H9 (cell line): ENCODE measurements at places on chromosomes 1 and 21. TPM values are rescaled to one million over a fixed set of nuclear protein-coding genes. Genes with fewer than 3 reads are reported as not detected.

Gene ALPL
- 84.8 and 92.9 TPM in 2 replicates for total RNA-seq

GRCh38 chr1:30680879-30681278, 42.5 kb downstream of the MATN1 start:
- no peak for DNase-seq

- peak; percentile 17 for DNase-seq
Observed at GRCh38 chr1:29964718-29965533, 728.6 kb downstream of the PTPRU start.

- DNase-seq, result peak; percentile 72
Observed at GRCh38 chr1:161020509-161021164, at the start of gene F11R. F11R (minus strand) TSS chr1:161021152; CDS start chr1:161021073, 79 bp downstream.

Gene LY9
- total RNA-seq, result not detected in 2 replicates

Gene AMY1C
- total RNA-seq, result not detected in 2 replicates

DNA sequence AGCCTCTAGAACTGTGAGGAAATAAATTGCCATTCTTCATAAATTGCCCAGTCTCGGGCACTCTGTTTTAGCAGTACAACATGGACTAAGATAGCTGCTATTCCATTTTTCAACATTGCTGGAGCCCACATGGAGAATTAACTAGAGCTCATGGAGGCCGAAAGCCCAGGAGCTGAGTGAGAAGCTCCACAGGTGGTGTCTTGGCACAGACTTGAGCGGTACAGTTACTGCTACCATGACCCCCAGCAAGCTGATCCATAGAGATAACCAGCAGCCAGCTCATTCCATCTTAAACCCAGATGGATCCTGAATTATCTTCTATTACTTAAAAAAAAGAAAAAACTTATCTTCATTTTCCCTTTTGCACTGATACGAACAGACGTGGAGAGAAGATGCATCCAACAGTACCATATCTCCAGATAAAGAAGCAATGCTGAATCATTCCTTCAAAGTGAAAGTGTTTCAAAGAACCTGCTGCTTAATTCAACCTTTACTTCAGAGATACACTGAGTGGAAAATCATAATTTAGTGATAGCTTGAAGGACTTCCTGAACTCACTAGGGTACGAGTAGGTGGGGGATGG, 115.1 kb downstream of the SETD4 start:
- no peak for DNase-seq

Gene RPRD2
- 37.9 and 39.0 TPM in 2 replicates for total RNA-seq

GRCh38 chr1:71823708-71824305, 458.5 kb downstream of the NEGR1 start:
- no peak for DNase-seq

Gene NGF
- total RNA-seq, result 0.22 TPM in 1 of 2 replicates, not detected in the other

GRCh38 chr1:164830628-164831027, 271.6 kb downstream of the PBX1 start:
- no peak for DNase-seq

- no peak for DNase-seq
Observed at GRCh38 chr1:47635597-47635996, 197.8 kb downstream of the FOXD2 start.

Gene MAP3K6
- total RNA-seq, result 7.0 and 7.7 TPM in 2 replicates

- peak; percentile 32 for DNase-seq
Observed at GRCh38 chr1:181318858-181319235, 164.5 kb upstream of the CACNA1E start.

DNA sequence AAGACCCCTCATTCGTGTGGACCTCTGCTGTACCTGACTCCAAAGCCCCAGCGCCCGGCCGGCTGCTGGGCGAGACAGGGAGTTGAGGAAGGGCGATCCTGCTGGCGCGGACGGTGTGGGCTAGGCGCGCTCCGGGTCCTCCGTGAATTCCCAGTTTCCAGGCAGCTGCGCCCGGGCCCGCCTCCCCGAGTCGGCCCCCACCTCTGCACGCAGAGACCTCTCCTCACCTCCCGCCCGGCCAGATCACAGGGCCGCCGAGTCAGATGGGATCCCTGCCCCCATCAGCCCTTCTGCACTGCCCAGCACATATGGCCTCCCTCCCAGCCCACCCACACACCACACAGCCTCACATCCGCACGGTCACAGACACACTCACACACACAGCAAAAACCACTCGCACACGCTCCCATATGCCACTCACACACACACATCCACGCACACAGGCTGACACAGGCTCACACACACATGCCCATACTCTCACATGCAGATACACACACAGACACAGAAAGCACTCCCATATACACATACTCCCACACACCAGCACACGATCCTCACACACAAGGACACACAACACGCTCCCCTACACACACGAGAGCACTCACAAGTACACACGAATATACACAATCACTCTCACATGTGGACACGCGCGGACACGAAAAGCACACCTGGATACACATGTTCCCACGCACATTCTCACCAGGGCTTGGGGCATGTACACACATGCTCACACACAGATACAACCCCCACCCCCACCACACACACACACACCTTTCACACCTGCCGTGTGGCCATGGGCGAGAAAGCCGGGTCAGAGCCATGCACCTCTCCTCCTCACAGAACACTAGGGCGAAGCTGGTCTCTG, 7.2 kb upstream of the GUCA2B start:
- DNase-seq, result no peak

DNA sequence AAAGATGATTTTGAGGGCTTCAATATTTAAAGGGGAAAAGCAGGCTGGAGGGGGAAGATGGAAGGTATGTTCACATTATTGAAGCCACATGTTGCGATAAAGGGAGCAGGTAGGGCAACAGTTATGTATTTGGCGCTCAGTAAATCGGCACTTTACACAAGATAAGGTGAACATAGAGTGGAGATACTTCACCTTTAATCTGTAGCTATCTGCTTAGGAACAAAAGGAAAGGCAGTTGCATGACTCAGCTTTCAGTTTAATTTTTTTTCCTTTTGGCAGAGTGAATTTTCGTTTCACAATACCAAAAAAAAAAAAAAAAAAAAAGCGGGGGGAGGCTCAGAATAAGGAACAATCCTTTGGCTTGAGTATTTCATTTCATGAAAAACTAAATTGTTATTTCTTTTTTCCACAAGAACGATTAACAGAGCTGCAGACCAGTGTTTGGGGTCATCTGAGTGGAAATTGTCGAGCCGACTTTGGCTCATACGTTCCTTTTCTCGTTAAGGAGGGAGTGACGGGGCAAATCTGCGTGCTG, 1.1 kb upstream of the COQ8A start:
- DNase-seq, result no peak

- DNase-seq, result no peak
Observed at GRCh38 chr1:88036345-88037014, 647.6 kb upstream of the PKN2 start.

GRCh38 chr1:45809761-45810160, 6.3 kb downstream of the MAST2 start:
- DNase-seq, result no peak

- DNase-seq, result peak; percentile 14
Observed at GRCh38 chr1:4001461-4001860, 101.4 kb upstream of the C1orf174 start.

DNA sequence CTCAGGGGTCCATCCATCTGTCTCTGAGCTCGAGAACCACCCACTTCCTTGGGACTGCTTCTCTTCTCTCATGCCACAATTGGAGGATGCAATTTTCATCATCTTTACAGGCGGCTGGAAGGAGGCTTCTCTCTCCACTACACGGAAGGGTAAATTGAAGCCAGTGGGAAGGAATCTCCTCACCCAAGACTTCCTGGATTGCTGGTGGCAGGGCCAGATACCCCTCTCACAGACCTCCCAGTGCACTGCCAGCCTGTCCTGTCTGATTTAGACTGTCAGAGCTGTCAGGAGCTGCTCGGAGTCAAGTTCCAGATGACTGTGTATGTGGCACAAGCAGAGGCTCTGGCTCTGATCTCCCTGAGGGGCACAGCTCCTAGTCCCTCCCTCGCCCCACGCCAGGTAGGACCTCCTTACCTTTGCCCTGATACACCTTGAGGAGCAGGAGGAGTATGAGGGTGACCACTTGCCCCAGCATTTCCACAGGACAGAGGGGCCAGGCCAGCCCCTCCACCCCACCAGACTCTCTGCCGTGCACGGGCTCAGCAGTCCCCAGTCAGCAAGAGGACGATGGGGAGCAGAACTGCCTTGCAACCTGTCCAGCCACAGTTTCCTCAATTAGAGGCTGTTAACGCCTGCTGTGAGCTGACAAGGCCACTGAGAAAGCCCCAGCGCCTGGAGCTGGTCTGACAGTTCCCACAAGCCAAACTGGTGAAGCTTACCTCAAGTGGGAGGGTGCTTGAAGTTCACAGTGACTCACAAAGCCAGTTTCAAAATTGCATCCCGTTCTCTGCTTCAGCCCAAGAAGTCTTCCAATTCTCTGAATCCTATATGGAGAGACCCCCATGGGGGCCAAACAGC, at the start of gene CD244:
Gene CD244, minus strand, starts transcription at position 685 of the 858 bp plus-strand sequence. Its CDS starts 210 bp downstream, at position 475.
- DNase-seq, result peak; percentile 43

GRCh38 chr21:31473685-31474345, 129.8 kb upstream of the TIAM1 start:
- no peak for DNase-seq

DNA sequence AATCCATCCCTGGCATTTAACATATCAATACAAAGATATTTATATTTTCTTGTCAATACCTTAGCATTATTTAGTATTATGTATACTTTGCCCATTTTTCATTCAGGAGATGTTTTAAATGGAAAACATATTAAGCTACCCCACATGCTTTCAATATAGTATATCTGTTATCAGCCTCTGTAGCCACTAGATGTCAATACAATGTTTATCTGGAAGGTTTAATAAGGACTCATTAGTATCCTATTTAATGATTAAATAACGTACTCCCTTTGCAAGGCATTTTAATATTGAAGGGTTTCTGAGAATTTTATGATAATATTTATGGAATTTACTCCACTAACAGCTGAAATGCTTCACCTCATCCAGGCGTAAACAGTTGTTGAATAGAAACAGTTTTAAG, 329.5 kb upstream of the ADGRL2 start:
- DNase-seq, result no peak

GRCh38 chr1:29830916-29831315, 594.6 kb downstream of the PTPRU start:
- no peak for DNase-seq

- no peak for DNase-seq
Observed at GRCh38 chr1:52634111-52634510, 1.1 kb downstream of the SHISAL2A start.

- peak; percentile 33 for DNase-seq
Observed at GRCh38 chr1:77412820-77413530, 131.2 kb downstream of the AK5 start.

Gene OR2T29
- total RNA-seq, result not detected in 2 replicates

Gene CRYAA
- not detected in 2 replicates for total RNA-seq

DNA sequence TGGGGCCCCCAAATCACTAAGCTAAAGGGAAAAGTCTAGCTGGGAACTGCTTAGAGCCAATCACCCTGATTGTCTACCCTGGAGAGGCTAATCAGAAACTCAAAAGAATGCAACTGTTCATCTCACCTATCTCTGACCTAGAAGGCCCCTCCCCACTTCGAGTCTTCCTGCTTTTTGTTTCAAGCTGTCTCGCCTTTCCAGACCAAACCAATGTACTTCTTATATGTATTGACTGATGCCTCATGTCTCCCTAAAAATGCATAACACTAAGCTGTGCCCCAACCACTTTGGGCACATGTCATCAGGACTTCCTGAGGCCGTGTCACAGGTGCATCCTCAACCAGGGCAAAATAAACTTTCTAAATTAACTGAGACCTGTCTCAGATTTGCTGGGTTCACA, 209.5 kb downstream of the APP start:
- peak; percentile 53 for DNase-seq

DNA sequence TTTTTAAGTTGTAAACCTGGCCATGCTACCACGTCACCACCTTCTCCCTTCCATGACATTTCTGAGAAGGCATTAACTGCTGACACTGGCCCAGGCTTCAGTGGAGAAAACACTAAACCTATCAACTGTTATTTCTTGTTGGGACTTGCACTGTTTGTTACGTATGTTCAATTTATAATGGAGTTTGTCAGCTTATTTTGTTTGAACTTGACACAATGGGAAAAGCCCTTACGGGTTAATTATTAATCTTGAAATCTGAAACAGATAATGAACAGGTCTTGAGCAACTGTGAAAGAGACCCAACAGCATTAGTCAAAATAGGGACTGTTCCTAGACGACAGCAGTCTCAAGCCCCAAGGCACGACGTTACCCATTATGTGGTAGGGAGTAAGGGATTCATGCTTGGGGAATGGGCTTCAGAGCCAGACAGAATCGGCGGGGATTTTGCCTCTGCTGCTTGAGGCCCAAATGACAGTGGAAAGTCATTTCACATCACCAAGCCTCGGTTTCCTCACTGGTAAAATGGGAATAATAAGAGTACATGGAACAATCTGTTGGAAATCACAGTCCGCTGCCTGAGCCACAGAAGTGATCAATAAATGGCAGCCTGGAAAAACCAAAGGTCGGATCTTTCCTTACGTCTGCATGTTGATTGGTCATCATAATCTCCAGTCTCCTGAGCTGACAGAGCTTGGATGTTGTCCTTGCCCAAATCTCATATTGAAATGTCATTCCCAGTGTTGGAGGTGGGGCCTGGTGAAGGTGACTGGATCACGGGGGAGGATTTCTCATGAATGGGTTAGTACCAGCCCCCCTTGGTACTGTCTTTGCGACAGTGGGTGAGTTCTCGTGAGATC, 44.5 kb downstream of the TIAM1 start:
- no peak for DNase-seq

Gene ZFYVE9
- total RNA-seq, result 26.0 and 28.4 TPM in 2 replicates

Gene CFHR5
- total RNA-seq, result not detected in 2 replicates

GRCh38 chr1:86503406-86504136, 34.8 kb downstream of the CLCA1 start:
- DNase-seq, result peak; percentile 74

DNA sequence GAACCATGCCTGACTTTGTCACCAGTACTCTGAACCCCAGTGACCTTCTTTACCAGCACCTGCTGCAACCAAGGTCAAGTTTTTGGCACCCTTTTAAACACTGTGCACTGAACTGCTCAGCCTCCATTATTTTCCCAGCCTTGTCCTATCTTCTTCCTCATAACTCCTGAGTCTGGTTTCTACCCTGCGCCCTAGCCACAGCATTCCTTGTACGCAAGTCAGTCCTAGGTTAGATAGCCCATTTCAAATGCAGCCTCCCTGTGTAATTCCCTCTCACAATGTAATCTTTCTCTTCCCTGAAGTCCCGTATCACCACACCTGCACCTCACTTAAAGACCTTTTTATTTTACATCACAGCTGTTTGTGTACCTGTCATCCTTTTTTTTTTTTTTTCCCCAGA, 37.2 kb downstream of the DNTTIP2 start:
- no peak for DNase-seq

Gene AKR7A3
- 0.74 and 0.81 TPM in 2 replicates for total RNA-seq

DNA sequence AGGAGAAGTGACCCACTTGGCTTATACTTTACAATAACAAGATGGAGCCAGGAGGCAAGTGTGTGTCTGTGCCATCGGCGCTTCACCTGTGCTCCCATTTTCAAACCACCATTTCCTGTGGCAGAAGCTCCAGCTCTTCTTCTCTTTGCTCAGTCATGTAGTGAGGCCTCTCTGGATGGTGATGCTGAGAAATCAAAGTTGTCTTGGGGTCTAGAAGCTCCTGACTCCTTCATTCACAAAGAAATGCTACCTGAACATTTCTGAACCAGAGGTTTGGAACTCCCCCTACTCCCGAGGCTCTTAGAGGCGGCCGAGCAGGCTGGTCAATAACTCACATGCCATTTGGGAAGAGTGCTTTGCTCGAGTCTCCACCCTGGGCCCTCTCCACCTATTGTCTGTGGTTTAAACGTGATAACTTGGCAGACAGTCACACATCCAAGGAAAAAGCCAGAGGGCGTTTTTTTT, 18.0 kb downstream of the SLAMF1 start:
- no peak for DNase-seq

- no peak for DNase-seq
Observed at GRCh38 chr21:43958364-43959158, 53.5 kb upstream of the TRAPPC10 start.

GRCh38 chr1:17187051-17187450, 17.9 kb upstream of the PADI1 start:
- no peak for DNase-seq
